ENCODE measurements at places on chromosomes 2 and 18.

- no peak for DNase-seq
These were observed 681 bp upstream of the NRP2 start for GRCh38 chr2:205681401-205682238.

DNA sequence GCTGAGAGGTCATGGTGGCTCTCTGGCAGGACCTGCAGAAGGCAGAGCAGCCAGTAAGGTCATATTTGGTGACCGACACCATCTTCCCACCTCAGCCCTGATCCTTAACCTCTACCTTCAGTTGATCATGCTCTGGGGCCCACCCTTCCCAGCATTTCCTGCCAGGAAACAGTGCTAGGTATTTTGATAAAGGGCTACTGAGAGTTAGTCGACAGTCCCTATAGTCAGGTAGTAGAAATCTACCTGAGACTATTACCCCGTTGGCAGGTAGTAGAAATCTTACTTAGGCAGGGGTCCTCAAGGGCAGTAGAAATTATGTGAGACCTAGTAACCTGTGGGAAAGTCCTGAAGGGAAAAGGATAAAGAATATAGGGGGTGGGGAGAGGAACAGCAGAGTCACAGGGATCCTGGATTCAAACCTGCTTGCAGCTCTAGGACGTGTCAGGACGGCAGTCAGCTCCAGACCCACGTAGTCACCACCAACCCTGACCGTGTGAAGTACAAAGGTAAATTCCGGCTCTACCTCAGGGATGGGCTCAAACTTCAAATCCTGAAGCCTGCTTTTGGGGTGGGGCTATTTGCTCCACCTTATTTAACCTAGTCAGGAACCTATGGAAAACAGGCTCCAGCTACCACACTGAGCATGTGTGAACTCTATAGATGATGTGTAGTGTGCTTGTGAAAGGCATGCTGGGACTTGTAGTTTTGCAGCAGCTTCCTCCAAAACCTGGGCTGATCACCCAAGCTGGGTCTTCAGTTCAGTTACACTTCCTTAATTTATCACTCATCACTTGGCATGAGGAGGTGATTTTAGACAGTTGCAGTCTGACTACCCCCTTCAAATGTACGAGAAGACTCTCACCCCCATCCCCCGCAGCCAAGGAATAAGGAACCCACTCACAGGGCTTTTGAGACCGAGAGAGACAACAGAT lies at the start of gene DQX1:
TSS of gene DQX1 (minus strand) at position 515 of the 932 bp plus-strand sequence. CDS start at position 13, 502 bp downstream.
- no peak for DNase-seq

- no peak for DNase-seq
These were observed 12.6 kb downstream of the RNF149 start for GRCh38 chr2:101295895-101296294.

GRCh38 chr18:62999392-62999791 lies 284.1 kb downstream of the PHLPP1 start:
- no peak for DNase-seq

DNA sequence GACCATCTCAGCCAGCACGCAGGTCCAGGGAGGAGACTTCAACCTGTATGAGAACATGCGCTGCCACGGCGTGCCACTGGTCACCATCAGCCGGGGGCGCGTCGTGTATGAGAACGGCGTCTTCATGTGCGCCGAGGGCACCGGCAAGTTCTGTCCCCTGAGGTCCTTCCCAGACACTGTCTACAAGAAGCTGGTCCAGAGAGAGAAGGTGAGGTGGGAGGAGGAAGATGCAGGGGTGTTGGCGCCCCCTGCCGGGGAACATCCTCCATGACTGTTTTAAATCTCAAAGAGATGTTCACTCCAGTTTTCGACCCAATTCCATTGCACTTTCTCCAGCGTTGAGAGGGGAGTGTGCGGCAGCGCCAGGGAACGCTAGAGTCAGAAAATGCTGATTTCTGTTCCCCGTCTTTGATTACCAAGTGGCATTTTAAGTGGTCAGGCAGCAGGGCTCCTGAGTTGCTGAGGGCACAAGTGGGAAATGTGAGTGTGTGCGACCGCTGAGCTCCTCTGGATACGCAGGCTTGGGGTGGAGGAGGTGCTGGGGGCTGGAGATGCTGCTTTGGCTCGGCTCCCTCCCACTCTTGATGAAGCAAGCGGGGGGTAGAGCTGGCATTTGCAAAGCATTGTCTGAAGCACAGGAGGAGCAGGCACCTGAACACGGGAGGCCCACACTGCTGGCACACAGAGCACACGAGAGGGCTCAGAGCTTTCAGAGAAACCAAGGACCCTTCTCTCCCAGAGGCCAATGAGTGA lies 27.7 kb upstream of the MAPRE3 start:
- DNase-seq = peak; percentile 18

DNA sequence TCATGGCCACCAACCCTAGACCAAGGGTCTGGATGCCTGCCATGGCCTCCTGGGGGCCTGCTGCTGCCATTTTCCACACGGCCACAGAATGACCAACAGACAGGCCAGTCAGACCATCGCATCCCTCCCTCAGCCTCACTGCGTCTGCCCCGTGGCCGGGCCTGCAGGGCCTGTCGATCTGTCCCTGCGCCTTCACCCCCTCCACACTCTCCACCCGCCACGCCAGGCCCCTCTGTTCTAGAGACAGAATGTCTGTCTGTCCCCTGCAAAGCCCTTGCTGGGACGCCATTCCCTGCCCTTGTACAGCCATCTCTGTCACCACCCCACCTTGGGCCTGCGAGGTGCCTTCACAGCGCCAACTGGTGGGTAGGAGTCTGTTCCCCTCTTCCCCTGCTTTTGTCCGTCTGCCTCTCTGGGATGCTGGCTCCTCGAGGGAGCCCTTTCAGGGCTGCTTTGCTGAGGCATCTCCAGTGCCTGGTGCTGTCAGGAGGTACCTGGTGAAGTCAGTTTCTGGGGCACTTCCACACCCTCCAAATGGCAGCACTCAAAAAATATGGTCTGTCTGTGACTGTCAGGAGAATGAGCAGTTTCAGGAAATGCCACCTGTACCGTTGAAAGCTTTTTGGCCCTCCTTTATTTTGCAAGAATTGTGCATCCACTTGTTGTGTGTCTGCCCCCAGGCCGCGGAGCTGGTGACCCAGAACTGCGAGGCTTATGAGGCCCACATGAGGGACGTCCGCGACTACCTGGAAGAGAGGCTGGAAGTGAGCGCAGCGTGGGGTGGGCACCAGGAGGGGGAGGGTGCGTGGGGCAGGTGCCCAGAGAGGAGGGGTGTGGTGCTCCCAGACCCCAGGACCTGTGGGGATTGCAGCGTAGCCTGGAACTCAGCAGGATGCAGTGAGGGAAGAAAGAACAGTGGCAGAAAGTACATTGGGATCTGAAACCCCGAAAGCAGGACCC lies 6.7 kb upstream of the ESPNL start:
- no peak for DNase-seq

- DNase-seq = no peak
These were observed 1005.7 kb upstream of the PIK3C3 start for GRCh38 chr18:40949114-40949950.

GRCh38 chr2:42614838-42615237 lies 46.4 kb downstream of the MTA3 start:
- no peak for DNase-seq

DNA sequence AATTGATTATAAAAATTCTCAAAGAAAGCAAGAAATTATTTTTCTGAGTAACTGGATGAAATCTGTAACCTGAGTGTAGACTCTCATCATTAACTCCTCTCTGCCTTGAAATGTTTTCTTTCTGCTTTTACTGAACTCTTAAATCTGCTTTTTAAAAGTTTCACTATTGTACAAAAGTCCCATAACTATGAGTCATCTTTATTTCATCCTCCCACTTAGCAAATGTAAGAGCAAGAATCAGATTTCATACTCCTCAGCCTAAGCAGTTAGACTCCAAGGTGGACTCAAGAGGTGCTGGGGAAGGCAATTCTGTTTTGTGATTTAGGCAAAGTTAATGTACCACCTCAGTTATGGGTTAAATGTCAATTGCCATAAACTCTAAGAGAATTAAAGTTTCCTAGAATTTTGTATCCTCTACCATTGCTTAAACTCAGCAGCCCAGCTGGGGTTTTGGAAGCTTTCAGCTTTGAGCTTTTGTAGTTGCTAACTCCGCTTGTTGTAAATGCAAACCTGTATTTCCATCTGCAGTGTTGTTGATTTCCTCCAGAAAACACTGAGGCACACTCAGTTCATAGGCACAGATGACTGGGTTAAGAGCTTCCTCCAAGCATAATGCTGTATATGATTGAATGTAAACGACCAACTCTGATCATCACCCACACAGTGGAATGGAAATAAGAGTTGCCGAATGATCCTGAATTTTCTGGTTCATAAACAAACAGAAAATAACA lies 268.8 kb downstream of the ARHGAP15 start:
- DNase-seq = no peak

DNA sequence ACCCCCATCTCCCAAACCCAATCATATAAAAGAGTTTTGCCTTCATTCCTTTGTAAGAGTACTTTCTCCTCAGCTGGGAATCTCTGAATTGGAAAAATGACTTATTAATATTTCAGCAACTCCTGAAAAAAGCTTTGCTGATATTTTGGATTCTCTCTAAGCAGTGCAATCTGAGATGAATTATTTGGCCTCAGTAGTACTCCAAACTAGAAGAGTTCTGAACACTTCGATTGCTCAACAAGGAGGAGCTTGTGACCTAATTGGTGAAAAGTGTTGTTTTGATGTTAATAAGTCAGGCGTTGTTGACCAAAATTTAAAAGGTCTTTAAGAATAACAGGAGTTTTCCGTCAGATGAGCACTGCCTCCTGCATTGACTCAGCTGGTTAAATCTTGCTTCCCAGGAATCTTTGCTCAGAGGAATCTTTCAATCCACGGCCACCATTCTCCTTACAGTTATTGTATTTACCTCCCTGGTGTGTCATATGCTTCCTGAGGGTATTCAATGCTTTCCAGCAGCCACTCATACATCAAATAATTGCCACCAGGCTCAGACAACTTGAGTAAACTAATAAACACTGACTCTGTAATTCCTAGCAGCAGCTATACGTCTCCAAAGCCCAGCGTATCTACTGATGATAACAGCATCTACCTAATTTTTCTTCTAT lies 24.5 kb upstream of the LIPG start:
- no peak for DNase-seq

- DNase-seq = no peak
These were observed 28.3 kb downstream of the TWSG1 start for GRCh38 chr18:9362869-9363268.

GRCh38 chr2:200119236-200119635 lies 163.9 kb downstream of the MAIP1 start:
- no peak for DNase-seq
